ENCODE measurements at places on chromosomes 12 and 14.

GRCh38 chr14:68638141-68638999, 154.5 kb downstream of the ZFP36L1 start:
- no peak for DNase-seq

GRCh38 chr12:114729731-114730130, 45.8 kb upstream of the TBX3 start:
- no peak for DNase-seq

DNA sequence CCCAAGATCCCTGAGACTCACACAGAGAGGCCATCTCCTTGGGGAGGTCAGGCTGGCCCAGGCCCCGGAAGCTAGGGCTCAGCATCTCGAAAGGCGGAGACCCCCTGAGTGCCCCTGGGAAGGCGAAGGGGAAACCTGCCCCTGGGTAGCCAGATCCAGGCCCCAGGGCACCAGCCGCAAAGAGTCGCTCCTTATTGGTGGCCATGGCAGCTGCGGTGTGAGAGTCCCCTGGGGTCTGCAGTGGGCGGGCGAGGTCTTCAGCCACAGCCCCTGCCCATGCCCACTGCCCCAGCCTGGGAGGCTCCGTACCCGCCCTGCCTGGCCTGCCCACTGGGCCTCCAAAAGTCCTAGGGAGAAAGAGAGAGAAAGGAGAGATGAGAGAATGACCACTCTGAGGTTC, 4.7 kb downstream of the RARG start:
- no peak for DNase-seq

- no peak for DNase-seq
Observed at GRCh38 chr12:47228802-47229201, 149.0 kb upstream of the AMIGO2 start.

DNA sequence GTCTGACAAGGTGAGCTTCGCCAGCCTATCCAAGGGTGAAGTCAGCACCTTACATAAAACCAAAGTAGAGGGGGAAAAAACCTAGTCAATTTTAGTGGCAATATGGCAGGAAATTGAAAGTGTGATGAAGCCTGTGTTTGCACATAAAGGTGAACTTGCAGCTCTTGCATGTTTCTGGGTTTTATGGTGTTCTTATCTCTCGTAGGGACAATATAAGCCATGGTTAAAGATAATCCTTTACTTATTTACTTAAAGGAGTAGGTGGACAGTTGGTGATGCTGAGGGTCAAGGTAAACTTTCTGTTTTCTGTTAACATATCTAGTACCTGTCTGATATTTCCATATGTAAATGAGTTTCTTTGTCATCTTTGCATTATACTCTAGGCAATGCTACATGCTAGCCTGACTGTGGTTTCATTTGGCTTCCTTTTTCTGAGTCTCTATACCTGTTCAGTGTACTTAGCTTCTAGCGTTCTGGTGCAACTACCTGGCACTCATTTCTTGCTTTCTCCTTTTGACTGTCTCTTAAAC, 32.8 kb downstream of the CCDC91 start:
- DNase-seq = no peak

GRCh38 chr12:104669851-104670337, 213.1 kb downstream of the CHST11 start:
- DNase-seq = no peak

GRCh38 chr14:44770201-44770600, 191.5 kb downstream of the KLHL28 start:
- no peak for DNase-seq

DNA sequence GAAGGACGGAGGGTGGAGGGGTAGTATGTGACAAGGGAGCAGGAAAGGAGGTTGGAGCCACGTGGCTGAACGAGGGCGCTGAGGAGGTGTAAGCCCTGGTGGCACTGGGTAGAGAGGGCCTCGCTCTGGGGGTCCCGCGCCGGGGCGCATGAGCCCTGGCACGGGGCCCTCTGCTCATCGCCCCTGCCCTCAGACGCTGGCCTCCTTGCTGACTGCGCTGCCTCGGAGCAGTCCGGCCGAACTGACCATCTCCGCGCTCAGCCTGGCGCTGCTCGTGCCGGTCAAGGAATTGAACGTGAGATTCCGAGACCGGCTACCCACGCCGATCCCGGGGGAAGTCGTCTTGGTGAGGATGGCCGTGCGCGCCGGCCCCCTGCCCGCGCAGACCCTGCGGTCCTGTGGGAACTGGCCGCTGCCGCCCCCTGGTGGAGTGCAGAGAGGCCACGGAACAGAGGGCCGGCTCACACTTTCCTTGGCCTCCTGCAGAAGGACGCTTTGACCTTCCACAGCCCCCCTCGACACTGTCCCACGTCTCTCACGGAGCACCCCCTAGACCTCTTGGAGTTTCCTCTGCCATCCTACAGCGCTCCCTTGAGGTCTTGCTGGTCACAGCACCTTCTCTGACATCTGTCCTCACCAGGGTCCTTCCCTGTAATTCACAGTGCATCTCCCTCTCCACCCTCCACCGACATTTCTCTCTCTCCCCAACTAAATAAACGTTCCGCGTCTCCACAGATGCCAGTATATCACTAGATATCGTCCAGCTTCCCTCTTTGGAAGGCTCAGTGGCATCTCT, 10.5 kb downstream of the ARHGEF25 start:
- no peak for DNase-seq

DNA sequence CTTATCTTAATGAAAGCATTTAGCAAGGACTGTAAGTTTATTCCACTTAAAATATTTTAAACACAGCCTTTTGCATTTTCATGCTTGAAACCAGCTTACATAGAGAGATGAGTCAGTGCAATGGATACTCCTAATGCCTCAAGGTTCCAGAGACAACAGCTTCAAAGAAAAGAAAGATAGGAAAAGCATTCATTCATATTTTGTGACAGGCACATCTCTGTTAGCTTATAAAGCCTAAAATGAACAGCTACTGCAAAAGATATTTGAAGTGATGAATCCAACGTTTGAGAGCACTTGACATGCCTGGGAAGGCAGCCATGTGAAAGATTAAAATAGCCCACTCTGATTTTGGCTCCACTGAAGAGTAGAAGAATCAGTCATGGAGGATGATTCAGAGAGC, 814.5 kb downstream of the RPS29 start:
- DNase-seq = no peak

GRCh38 chr12:6946920-6947374, 3.1 kb downstream of the C12orf57 start:
- no peak for DNase-seq

GRCh38 chr14:99408286-99408970, 72.2 kb downstream of the SETD3 start:
- DNase-seq = no peak

GRCh38 chr12:32284561-32284960, 114.8 kb upstream of the FGD4 start:
- DNase-seq = no peak

DNA sequence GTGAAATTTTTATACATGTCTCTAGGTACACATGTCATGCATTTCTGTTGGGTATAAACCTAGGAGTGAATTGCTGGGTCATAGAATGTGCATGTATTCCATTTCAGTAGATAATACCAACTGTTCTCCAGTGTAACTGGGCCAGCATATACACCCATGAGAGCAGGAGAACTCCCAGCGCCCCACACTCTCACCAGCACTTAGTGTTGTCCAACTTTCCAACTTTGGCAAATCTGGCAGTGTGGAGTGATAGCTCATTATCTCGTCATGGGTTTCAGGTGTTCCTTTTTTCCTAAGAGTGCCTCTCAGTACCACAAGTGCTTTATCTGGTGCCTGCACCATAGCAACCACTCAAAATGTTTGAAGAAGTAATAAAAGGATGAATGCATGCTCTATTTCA, 40.1 kb downstream of the NGB start:
- DNase-seq = no peak

DNA sequence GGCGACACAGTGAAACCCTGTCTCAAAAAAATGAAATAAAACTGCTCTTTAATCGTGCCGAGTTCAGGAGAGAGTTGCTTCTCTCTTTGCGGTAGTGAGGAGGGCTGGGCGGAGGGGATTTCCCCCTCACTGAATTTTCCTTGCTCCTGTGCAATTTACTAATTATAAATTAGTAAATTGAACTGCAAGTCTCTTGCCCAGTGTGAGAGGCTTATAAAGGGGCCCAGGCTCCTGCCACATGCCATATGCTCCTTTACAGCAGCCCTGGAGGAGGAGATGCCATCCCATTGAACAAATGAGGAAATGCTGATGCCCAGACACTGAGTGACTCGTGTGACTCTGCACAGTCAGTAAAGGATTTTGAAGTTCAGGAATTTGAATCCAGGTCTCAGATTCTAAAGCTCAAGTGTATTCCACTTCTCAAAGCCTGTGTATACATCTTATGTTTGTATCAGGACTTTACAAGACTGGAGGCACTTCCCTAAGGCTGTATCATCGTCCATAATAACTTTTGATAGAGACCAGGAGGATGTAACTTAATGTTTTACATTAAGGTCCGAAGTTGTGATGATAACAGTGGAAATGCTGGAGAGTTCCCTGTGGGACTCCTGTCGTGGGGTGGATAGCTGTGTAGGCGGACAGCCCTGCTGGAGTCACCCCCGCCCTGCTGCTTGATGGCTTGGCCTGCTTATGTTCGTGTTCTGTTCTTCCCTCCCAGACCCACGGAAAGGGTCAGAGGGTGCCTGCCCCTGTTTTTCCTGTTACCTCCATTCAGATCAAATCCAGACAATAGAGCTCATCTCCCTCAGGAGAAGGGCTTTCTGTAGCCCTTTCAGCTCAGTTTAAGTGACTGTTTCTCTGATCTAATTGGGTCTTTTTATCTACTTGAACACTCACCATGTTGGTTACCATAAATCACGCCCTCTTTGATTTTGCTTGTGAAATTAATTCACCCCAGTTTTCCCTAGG, 13.9 kb downstream of the PELI2 start:
- no peak for DNase-seq

- peak; percentile 89 for DNase-seq
Observed at GRCh38 chr12:30794591-30795409, 40.0 kb upstream of the CAPRIN2 start.

- DNase-seq = peak; percentile 63
Observed at GRCh38 chr12:122399592-122400373, 22.7 kb downstream of the CLIP1 start.

GRCh38 chr14:74038020-74038859, 19.1 kb downstream of the BBOF1 start:
- peak; percentile 33 for DNase-seq

GRCh38 chr12:3233797-3234196, 156.6 kb downstream of the TSPAN9 start:
- no peak for DNase-seq

DNA sequence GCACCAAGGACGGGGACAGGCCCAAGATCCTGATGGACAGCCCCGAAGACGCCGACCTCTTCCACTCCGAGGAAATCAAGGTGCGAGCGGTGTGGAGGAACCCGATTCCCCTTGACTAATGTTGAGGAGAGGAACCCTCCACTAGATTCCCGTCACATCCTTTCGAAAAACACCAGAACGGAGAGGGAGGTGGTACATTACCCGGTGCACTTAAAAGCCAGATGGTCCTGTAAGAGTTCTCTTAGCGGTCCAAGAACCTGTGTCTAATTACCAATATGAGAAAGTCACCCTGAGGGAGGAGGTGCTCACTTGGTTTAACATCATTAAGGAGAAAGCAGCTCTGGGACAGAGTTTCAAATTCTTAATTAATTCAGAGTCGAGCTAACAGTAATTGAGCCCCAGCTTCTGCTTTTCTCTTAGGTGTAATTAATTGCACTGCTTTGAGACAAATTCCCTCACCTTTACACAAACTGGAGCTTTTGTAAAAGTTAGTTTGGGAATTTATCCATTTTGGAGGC, 450 bp downstream of the PRKAB1 start:
- DNase-seq = no peak

GRCh38 chr14:31057035-31057434, 30.9 kb upstream of the STRN3 start:
- DNase-seq = no peak

DNA sequence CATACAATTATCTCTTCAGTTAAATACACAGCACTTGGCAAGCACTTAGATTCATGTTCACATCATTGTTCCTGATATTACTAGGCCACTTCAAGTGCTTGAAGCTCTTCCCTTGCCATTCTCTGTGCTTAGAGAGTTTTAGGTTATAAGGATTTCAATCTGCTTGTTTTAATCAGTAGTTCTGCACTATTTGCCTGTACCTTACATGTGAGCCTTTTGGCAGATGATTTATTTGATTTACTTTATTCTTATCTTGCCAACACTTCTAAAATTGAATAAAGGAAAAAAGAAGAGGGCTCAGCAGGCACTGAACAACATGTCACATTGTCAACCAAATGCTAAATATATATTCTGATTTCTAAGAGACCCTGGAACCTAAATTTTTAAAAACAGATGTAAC, 363.8 kb upstream of the USP15 start:
- DNase-seq = no peak

- DNase-seq = no peak
Observed at GRCh38 chr14:60684203-60684602, 34.9 kb upstream of the SIX1 start.

- DNase-seq = no peak
Observed at GRCh38 chr12:5114436-5114835, 70.8 kb downstream of the KCNA5 start.

DNA sequence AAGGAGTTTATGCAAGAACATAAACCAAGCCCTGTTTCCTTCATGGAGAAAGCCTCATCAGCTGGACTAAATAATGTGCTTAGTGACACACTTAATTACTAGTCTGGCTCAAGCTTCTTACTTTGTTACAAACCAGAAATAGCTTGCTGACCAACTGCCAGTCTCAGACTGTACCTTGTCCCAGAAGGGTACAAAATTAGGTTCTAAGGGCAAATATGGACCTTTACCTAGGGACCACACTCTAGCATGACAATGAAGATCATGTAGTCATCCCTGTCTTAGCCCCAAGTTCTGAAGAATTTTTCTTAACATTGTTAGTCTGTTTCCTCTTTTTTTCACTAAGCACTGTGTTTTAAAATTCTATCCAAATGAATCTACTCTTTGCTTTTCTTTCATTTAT, 2.2 kb downstream of the AMN1 start:
- no peak for DNase-seq

DNA sequence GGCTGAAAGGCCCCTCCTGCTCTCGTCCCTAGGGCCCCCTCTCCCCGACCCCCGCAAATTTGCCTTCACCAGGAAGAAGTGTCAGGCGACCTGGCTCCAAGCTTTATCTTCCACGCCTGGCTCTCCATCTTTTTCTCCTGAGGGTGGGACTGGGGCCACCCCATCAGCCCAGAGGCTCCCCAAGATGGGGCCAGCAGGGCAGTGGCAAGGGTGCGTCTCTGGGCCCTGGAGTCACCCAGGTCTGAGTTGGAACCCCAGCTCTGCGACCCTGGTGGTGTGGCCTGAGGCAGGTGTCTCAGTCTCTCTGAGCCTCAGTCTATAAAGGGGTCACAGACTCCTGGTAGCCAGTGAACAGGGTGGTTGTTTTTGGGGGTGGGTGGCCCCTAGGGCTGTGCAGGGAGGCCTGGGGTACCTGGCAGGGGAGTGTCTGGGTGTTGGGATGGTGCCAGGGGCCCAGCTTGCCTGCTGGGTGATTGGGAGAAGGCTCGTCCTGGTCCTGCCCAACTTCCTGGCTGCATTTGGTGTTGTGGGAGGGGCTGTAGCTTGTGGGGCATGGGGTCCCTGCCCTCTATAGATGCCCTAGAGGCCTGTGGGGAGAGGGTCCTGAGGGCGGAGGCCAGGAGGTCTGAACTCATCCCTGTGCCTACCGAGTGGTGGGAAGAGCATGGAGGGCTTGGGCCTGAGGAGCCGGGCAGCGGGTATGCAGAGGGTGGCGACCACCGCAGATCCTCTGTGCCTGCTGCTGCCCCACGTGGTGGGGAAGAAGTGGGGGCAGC, 7.6 kb downstream of the KIF26A start:
- DNase-seq = no peak

- no peak for DNase-seq
Observed at GRCh38 chr12:27967551-27968054, 4.9 kb downstream of the PTHLH start.

Data from smooth muscle cell of the brain vasculature (primary cell).